ENCODE measurements at places on chromosomes 7 and 10.

- DNase-seq: no peak
These were observed 618.2 kb upstream of the MGMT start for GRCh38 chr10:128848810-128849209.

DNA sequence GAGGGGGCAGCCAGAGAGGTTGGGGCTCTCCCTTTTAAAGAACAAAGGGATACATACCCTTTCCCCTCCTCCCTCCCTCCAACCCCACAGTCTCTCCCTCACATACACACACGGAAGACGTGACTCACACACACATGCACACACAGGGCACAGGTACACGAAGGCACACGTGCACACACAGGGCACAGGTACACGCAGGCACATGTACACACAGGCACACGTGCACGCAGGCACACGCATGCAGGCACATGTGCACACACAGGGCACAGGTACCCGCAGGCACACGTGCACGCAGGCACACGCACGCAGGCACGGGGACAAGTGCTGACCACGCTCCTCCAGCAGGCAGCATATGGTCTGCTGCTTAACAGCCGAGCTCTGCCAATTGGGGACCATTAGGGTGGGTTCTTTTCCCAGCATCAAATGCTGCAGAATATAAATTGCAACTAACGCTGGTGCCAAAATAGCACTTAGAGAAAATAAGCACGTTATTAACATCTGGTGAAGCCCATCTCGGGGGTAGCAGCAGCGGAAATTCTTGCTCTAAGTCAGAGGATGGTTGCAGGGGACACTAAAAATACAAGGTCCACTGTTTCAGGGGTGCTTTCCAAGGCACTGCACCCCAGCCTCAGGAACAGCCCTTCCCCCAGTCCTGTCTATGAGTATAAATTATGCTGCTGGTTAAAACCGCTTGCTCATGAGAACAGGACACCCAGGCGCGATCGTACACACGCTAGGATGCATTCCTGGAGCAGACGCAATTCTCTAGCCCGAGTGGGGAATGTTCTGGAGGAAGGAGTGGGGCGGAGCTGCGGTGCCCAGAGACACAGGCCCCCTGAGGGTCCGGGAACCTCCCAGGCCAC is 55.2 kb upstream of the TNRC18 start:
- no peak for DNase-seq

- no peak for DNase-seq
These were observed 129.8 kb downstream of the BAMBI start for GRCh38 chr10:28806951-28807759.

GRCh38 chr10:500876-501275 is 188.6 kb downstream of the DIP2C start:
- no peak for DNase-seq

GRCh38 chr10:12262278-12262981 is 66.4 kb downstream of the CDC123 start:
- DNase-seq: no peak

DNA sequence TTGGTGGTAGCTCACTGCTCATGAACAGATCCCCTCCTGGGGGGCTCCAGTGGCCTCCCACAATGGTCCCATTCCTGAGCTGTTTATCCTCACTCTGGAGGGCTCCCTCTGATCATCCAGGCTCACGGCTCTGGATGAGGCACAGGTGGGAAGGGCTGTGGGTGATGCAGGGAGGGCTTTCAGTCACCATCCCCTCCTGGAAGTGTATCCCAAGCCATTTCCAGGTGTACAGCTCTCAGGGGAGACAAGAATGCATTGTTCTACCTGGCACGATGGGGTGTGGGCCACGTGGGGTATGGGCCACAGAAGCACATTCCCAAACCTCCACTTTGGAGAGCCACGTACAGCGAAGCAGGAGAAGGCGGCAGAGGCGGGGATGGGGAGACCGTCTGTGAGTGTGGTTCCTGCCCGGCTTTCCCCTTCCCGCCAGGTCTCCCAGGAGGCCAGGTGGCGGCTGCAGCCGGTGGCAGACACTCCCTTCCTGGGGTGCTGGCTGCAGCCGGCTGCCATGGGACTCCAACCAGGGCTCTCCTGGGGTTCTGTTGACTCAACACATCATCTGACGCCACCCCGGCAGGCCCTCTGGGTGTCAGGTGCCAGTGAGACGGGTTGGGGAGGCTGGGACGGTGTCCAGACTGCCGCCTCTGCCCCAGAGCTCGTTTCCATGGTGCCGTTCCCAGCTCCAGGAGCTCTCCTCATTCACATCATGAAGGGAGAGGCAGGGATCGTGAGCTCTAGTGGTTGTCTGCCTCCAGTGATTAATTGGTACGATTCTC is 169.7 kb upstream of the RHEB start:
- DNase-seq: no peak

GRCh38 chr10:28087661-28088351 is 88.9 kb upstream of the ODAD2 start:
- no peak for DNase-seq

DNA sequence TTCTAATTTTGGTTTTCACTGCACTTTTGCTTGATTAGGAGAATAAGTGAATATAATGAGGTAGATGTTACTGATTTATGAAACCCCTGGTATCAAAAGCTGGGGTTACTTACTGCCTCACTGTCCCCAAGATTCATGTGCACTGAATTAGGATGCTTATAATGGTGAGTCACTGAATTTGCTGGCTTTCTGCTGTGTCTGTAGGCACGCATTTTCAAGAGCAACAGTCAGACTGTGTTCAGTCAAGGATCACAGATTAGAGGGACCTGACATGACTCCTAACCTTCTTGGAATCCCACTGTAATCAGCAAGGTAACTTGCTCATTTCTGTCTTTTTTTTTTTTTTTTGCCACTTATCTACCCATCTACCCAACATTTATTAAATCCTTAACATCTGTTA is 59.7 kb downstream of the GPR85 start:
- DNase-seq: no peak

DNA sequence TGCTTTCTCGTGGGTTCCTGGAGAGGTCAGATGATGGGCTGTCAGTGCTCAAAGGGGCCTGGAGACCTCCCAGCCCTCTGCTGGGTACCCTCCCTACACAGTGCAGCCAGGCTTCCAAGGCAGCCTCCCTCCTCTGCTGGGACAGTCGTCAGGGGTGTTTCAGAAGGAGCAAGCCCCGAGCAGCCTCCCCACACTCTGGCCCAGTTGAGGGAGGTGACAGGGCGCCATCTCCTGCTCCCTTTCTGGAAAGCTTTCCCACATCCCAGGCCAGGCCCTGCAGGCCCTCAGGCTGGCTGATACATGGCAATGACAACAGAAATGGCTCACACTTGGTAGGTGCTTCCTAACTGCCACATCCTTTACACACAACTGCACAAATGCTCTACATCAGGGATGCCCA is 32.1 kb downstream of the KCNMA1 start:
- DNase-seq: no peak

DNA sequence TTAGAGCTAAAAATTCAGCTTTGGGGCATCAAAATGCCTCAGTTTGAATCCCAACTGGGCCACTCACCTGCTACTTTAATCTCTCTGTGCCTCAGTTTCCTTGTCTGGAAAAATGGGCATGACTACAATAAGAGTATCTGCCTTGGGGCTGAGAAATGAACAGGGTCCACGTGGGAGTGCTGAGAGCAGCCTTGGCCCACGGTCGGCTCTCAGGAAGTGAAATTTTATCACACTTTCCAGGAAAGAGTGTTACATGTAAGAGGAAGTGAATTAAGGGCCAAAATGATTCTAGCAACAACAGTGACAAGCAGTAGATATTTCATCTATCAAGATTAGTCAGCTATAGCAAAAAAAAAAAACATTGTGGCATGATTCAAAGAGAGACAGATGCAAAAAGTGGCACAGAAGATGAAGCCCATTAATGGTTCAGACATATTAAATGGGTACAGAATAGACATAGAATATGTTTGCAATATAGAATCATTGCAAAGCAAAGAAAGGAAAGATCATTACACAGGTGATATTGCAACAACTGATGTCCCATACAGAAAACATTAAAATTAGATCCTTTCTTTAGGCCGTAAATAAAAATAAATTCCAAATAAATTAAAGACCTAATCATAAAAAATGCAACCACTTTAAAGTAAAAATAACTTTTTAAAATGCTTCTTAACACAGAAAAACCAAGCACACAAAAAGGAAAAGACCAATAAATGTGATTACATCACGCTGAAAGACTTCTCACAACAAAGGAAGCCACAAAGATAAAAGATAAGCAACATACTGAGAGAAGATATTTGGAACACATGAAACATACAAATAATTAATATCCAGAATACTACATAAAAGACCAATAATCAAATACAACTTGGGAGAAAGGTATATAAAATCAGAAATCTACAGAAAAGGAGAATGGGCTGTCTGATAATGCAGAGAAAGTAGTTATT is 4.3 kb downstream of the TMEM273 start:
- no peak for DNase-seq

DNA sequence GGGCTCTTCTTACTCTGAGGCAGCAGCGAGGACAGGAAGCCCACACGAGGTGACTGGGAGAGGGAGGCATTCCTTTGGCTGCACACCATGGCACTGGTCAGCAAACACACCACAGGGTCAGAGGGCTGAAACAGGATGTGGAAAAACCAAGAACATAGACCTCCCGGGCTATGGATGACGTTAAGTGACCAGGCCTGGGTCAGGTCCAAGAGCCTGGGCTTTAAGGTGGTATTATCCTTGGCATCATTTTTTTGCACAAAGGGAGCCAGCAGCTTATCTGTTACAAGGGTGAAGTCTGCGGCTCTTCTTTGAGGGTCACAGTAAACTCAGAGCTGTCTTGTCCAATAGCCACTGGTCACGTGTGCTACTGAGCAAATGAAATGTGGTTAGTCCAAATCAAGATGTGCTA is 7.0 kb downstream of the WDR91 start:
- no peak for DNase-seq

- DNase-seq: no peak
These were observed 590.9 kb upstream of the MGMT start for GRCh38 chr10:128875956-128876736.

DNA sequence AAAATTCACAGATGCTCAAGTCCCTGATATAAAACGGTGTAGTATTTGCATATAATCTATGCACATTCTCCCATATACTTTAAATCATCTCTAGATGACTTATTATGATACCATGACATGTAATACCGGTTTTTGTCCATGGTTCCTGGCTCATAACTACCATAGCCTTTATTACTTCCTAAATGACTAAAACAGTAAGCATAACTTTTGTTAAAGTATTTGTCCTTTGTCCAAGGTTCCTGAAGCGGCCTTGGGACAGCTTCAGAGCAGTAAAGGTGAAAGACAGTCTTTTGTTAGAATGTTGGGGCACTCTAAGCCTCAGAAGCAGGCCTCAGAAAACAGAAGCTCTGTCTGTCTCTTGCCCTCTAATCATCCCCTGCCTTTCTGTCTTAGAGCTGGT is 4.0 kb downstream of the CRCP start:
- DNase-seq: no peak

DNA sequence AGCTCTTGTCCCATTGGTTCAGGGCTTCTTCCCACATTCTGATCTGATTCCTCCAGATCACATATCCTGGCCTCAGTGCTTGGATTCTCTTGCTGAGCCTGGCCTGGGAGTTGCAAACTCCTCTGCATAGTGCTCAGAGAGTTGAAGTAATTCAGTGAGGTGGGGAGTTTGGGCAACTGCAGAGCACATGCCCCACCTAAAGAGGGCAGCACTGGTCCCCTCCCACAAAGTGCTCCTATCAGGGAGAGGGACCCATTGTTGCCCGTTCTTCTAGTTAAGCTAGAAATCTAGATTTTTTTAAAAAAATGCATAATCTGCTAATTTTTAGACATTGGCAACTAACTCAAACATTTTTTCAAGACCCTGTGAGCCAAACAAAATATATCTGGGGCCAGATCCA is 45.1 kb downstream of the CHN2 start:
- no peak for DNase-seq

- no peak for DNase-seq
These were observed 757 bp upstream of the NRCAM start for GRCh38 chr7:108456845-108457540.

DNA sequence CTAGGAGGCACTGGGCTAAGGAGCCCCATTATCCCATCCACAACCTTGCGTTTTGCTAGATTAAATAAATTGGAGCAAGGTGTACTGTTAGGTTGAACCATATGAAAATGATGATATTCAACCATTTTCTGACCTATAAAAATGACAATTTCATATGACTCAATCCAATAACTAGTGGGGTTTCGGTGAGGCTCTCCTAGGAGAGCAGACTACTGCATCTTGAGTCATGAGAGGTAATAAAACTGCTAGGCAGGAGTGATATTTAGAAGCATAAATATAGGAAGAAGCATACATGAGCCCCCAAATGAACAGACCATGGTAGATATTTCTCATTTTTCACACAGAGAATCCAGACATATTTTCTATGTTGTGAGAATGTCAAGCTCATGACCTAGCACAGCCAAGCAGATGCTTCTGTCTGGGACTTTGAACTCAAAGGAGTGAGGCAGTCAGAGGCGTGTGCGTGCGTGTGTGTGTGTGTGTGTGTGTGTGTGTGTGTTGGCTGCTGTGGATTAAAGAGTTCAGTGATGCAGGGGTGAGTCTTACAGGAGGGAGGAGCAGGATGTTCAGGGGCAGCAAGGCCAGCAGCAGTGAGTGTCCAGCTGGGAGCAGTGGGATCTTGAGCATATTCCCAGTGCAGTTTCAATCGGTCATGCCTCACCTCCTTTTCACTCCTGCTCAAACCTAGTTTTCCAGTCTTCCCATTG is 17.8 kb upstream of the WDR11 start:
- no peak for DNase-seq

DNA sequence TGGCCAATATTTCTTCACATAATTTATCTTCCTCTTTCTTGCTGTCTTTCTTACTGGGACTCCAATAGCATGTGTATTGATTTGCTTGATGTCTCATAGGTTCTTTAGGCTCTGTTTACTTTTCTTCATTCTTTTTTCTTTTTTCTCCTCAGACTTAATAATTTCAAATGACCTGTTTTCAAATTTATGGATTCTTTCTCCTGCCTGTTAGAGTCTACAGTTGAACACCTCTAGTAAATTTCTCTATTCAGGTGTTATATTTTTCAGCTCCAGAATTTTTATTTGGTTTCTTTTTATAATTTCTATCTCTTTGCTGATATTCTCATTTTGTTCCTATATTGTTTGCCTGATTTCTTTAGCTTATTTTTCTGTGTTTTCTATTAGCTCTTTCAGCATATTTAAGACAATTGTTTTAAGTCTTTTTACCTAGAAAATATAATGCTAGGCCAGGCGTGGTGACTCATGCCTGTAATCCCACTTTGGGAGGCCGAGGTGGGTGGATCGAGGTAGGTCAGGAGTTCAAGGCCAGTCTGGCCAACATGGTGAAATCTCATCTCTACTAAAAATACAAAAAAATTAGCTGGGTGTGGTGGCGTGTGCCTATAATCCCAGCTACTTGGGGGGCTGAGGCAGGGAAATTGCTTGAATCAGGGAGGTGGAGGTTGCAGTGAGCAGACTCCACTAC is 61.9 kb upstream of the TNS3 start:
- no peak for DNase-seq

Measured in memory B cell (primary cell).